ENCODE measurements at places on chromosomes 6 and 20.

GRCh38 chr20:19770375-19770774 is 12.3 kb downstream of the RIN2 start:
- no peak for DNase-seq

DNA sequence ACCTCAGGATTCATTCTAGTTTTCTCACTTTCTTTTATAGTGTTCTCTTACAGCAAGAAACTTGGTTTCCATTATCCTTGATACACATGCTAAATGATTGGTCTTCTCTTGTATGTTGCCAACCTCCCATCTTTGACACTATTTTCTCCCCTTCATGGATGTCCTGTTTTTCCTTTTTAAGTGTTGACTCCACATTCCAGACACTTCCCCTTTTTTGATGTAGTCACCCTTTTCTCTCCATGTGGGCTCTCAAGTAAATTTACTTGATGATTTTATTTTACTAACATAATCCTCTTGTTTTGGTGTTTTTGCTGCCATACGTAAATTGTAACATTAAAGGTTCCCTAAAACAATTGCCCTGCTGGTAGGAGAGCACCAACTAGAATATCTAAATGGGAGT is 148.1 kb downstream of the ZFAND3 start:
- no peak for DNase-seq

DNA sequence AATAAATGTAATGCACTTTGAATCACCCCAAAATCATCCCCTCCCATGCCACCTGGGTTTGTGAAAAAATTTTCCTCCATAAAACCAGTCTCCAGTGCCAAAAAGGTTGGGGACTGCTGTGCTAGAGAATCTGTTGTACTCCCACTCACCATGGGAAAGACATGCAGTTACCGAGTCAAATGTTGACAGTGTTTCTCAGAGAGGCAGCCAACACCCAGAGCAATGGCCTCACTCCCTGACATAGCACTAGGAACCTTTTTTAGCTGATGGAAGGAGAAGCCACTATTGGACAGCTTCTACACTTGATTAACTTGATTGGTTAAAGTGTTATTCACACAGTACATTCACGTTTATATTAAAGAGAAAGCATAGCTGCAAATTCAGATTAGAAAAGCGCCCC is 59.8 kb upstream of the MANEA start:
- no peak for DNase-seq

DNA sequence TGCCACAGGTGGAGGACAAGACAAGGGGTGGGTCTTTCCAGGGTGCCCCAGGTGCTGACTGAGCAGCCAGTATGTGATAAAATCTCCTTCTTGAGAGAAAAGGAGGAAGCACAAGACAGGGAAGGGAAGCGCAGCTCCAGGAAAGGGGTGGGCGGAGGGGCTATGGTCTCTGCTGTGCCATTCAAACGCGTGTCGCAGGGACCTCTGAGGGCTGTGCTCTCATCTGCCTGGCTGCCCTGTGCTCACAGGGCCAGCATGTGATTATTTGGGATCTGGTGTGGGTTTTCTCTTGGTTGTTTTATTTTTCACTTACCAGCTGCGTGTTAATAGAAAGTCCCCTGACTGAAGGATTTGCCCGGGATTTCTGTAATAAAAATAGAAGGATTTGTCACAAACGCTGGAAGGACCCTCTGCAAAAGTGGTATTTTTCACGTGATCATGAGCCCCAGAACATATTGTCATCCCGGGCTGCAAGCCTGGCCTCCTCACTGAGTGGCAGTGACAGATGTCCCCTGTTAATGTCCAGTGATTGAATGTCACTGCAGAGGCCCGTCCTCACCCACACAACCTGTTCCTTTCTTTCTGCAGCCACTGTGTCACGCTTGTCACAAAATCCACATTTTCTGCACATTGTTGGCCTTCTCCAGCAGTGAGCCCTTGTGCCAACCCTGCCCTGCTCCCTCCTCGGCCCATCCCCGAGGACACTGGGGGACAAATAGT is 35.0 kb upstream of the VSX1 start:
- DNase-seq, result no peak

DNA sequence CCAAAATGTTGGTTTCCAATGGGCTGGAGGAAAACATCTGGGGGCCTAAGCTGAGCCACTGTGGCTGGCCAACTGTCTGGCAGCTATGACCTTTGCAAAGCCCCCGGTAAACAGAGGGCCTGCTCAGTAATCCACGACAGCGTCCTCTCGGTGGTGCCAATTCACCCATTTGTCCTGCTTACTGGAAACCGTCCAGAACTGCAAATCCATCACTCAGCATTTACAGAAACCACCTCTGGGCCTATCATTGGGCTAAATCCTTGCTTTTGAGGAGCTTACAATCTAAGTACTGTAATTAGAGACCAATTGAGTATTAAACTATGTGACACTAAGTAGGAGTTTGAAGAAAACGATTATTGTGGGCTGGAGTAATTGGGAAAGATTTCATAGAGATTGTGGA is 31.0 kb downstream of the ADAT2 start:
- no peak for DNase-seq

- DNase-seq, result no peak
Measured at GRCh38 chr6:10385524-10386132, 29.2 kb downstream of the TFAP2A start.

DNA sequence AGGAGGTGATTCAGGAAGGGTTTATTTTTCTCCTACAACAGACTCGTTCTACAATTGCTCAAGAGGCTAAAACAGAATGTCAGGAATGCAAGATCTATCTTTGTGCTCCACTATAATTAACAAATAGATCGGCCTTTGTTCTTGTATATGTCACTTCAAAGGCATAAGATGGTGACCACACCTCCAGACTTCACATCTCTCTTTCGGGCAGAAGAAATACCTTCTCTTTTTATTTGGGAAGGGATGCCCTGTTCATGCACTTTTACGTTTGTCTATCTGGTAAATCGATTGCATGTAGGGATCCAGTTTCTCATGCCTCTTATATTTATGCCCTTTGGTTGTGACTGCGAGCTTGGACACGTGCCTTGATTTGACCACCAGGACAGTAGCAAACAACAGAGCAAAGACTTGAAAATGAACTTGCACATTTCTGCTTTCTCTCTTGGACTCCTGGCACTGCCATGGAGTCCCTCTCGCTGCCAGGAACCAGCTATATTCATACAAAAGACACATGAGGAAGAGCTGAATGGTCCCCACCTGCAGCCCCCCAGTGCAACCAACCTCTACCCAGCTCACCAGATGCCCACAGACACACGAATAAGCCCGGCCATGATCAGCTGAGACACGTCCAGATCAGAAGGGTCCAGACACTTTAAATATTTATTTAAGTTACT is 219.8 kb upstream of the STXBP5 start:
- no peak for DNase-seq

DNA sequence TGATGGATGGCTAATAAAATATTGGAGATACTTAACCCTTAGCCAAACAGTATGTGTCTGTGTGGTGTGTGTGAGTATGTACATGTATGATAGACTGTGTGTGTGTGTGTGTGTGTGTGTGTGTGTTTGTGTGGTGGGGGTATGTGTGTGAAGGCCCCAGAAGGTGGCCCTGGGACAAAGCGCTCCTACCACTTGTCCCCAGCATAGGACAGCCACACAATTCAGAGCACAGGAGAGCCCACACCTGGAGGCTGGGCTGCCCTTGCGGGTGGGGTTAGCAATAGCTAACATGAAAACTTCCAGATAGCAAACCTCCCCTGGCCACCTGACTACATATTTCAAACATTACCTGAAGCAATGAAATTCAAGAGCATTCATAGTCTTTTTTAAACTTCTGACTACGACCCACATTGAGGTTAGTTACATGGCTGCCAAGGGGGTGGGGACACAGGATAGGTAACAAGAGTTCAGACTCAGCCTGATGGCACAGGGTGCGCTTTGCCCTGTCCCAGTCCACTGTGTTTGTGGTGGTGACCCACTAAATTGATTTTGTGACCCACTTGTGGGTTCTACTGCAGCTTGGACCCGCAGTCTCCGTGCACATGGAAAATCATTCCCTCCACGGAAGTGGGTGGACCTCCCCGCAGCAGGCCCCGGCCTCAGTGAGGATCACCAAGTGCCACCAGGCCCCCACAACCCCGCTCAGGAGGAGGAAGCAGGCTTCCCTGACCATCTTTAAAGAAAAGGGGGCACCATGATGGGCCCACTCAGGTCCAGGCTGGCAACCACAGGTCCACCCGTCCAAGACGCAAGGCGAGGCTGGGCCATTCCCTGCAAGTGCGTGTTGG is 34.8 kb downstream of the ZC3H12D start:
- DNase-seq, result no peak

- DNase-seq, result no peak
Measured at GRCh38 chr6:18047406-18047805, 60.0 kb upstream of the KIF13A start.

DNA sequence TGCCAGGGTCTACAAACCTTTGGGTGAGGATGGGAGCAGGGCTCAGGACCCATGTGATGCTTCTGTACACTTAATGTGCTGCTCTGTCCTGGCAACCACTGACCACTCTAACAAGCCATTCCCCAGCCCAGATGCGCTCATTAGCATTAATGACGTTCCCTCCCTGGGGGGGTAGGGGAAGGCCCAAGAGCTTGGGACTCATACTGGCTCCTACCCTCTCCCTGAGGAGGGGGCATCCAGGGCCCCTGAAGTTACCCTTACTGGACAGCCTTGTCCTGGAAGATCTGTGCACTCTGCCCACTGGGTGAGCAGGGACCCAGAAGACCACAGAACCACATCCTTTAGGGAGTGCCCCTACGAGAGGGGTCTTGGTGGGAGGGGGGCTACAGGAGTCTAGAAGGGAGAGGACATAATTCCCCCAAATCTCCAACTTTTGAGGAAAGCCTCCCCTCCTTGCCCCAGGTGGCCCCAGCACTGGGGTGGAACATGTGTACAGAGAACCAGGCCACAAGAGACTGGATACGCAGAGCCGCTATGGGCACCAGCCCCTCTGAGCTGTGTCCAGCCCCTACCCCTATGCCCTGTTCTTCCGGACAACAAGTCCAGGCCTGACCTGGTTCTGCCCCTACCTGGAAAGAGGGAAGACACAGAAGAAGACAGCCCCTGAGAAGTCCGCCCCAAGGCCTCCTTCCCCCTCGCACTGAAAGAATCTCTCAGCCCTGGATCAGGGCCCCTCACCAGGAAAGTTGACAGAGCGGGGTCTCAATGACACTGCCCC is 1.4 kb downstream of the TEAD3 start:
- DNase-seq, result no peak

Measured in esophagus squamous epithelium (tissue), 5 donors.